Activated naive CD4-positive, alpha-beta T cell (primary cell): ENCODE measurements at places on chromosomes 6 and 20.

DNA sequence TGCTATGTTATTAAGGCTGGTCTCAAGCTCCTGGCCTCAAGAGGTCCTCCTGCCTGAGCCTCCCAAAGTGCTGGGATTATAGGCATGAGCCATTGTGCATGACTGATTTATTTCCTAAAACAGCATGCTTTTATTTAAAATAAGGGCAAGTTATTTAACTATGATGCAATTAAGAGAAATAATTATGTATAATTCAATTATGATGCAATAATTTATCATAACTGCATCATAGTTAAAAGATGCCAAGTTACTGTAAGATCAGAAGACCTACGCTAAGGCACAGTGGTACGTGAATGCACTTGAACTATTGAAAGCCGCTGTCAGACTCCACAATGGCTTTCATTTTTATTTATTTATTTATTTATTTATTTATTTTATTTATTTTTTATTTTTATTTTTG, 24.3 kb upstream of the EMILIN3 start:
- DNase-seq, result no peak

DNA sequence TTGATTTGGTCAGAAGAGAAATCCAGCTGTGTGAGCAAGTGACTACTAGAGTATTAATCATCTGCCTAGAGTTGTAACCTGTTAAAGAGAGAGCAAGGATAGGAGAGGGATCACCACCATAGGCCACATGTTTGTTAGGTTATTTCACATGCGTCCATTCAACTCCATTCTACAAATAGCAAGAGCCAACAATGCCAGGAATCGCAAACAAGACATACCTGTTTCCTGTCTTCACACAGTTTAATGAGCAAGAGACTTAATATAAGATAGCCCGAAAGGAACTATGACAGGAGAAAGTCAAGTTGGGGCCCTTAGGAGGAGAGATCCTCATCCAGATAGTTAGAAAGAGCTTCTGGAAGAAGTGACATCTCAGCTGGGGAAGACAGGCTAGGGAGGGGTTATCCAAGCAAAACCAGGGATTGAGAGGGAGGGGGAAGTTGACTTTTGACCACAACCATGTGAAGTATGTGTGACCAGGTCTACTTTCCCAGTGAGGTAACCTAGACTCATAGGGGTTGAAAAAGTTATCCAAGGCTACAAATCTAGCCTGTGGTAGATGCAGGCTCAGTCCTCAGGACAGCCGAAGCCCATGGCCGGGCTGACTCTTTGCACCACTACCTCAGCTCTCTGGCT, 147.4 kb downstream of the ALDH8A1 start:
- DNase-seq, result no peak

GRCh38 chr6:48037946-48038345, 73.1 kb downstream of the PTCHD4 start:
- DNase-seq, result no peak

DNA sequence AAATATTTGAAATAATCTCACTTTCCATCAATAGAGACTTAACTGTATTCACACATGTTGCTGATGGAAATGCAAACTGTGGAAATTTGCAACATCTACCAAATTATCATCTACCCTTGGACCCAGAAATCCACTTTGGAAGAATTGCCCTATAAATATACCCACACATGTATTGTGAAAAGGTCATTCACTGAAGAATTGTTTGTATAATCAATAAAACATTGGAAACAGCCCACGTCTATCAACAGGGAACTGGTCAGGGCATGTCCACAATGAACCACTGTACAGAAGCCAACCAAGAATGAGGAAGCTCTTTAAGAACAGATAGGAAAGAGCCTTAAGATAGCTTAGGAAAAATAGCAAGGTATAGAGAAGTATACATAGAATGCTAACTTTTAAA, 36.2 kb downstream of the PXDC1 start:
- no peak for DNase-seq

- DNase-seq, result no peak
These were observed 700.9 kb upstream of the SLC35B3 start for GRCh38 chr6:9136141-9136822.

GRCh38 chr6:125950293-125950692, 6.3 kb upstream of the HINT3 start:
- DNase-seq, result no peak

GRCh38 chr20:10806539-10806938, 132.7 kb upstream of the JAG1 start:
- no peak for DNase-seq

DNA sequence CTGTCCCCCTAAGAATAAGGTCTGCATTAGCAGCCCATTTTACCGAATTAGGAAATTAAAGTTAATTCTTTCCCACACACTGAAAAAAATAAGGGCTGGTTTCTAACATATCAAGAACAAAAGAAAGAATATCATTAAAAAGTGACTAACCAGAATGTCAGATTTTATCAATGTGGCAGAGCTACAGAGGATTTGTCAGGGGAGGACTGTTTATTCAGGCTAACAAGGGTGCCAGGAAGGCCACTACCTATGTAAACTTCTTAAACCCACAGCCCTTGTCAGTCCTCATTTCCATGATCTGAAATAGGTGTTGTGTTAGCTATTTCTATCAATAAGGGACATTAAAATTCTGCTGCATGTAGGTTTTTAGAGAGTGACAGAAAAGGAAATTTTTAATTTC, 76.4 kb downstream of the BACH2 start:
- DNase-seq, result no peak
